ENCODE measurements at places on chromosomes 6 and 20. TPM values are rescaled to one million over a fixed set of nuclear protein-coding genes. Genes with fewer than 3 reads are reported as not detected.

The NT5DC1 gene
- total RNA-seq, result 1.9 TPM

The HLA-DRB1 gene
- total RNA-seq, result 1.6 TPM

The ULBP3 gene
- total RNA-seq, result 6.3 TPM

The DSTN gene
- total RNA-seq, result 198 TPM

The KCNQ5 gene
- 26.9 TPM for total RNA-seq

The STK4 gene
- total RNA-seq, result 59.5 TPM

The CASS4 gene
- total RNA-seq, result 0.31 TPM

The SIRPB1 gene
- total RNA-seq, result 1.3 TPM

The TINAG gene
- total RNA-seq, result not detected

The MATN4 gene
- total RNA-seq, result not detected

The CALHM4 gene
- not detected for total RNA-seq

The PTPRT gene
- total RNA-seq, result 23.2 TPM

The ADGRG6 gene
- 45.4 TPM for total RNA-seq

The MYB gene
- total RNA-seq, result 5.6 TPM

The HCRTR2 gene
- 14.1 TPM for total RNA-seq

The MDFI gene
- total RNA-seq, result 12.5 TPM

The PCED1A gene
- total RNA-seq, result 32.9 TPM

The DEFB132 gene
- not detected for total RNA-seq

The BFSP1 gene
- 0.31 TPM for total RNA-seq

The PCSK2 gene
- 40.7 TPM for total RNA-seq

Data from parietal lobe (tissue), 2 donors.